ENCODE measurements at places on chromosomes 1 and 21. TPM values are rescaled to one million over a fixed set of nuclear protein-coding genes. Genes with fewer than 3 reads are reported as not detected.

- DNase-seq: no peak
These were observed 275.2 kb downstream of the VAV3 start for GRCh38 chr1:107689733-107690132.

DNA sequence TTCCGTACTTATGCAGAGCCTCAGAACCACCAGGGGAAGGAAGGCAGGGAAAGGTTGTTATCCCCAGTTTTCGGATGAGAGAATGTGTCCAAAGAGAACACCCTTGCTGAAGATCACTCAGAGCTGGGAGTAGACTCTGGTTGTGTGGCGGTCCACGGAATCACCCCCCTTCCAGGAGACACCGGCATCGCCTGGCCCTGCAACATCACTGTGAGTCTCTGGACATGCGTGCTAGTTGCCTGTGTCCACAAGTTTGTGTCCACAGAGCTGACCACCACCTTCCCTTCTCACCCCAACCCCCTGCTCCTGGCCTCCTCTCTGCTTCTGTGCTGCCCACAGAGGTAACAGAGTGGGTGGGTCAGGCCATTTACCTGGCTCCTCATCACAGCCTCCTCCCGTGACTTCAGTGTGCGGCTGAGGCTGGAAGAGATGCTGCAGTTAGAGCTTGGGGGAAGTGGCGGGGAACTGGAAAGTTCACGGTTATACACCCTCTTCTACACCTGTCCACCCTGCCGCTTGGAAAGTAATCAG lies 7.3 kb downstream of the MYBPH start:
- no peak for DNase-seq

DNA sequence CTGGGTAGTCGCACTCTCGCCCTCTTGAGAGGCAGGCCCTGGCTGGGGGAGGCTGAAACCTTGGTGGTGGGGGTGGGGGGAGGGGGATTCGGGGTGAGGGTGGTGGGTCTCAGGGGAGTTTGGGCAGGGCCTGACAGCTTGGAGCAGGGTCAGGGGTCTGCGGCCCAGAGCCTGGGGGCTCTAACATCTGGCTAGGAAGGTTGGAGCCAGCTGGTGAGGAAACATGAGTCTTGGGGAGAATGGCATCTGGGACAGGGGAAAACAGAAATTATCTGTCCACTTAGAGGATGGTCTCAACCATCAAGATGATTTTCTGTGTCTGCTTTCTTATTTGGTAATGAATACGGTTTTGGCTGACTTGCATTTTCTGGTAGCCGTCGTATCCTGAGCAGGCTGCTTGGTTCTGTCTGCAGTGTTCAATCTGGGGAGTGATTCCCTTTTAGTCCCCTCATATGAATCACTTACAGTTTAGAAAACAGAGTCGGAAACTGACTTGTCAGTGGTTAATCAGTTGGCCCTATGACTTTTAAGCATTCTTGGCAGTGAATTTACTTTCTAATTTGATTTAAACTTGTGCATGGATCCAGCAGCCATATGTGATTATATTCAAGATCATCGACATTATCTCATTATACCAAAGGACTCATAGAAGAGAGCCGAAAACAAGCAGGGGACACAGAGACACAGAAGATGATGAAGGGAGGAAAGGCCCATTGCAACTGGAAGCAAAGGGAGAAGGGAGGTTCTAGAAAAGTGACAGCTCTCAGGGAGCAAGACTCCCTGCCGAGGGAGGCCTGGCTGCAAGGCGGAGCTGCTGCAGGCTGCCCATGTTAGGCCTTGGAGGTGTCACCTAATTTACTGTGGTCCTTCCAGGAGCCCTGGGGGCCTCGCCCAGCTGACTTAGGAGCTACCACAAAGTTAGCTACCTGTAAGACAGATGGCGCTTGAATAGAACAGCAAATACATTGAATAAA lies 237.6 kb downstream of the SDCCAG8 start:
- no peak for DNase-seq

DNA sequence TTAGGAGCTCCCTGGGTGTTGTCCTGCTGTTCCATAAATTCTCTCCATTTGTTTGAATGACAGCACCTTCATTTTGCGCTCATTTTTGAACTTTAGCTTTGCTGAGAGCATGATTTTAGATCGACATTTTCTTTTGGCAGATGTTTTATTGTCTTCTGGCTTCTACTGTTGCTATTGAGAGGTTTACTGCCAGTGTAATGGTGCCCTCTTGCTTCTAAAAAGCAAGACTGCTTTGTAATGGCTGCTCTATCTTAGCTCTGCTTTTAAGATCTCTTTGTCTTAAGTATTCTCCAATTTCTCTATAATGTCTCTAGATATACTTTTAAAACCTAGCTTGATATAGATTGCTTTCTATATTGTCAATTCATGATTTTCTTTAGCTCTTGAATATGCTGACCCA lies 27.8 kb downstream of the THEM4 start:
- no peak for DNase-seq

DNA sequence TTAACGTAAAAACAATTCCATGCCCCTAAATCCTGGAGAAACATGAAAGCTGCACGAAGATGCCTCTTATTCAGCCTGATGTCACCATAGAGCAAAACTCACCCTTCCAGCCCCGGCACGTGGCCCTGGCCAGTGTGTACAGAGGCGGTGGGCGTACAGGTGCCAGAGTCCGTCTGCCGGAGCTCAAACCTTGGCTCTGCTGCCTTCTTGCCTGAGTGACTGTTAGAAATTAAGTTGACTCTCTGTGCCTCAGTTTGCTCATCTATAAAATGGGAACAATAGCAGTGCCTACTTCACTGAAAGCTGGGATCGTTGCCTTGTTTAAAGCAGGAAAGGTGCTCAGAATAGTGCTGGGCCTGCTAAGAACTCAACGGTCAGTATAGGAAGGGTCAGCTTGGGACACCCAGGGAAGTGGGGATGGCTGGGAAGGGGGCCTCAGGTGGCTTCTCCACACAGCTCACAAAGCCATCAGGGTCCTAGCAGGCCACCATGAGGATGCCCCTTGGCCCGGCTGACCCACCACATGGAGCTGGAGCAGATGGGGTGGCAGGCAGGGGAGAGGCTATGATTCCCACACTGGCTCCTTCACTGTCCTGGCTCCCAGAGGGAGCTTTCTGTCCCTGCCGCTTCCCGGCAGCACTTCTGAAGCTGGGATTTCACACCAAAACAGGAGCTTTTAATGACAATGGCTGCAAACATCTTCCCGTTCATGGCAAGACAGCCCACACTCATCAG lies 237.2 kb downstream of the NPHP4 start:
- DNase-seq: no peak

DNA sequence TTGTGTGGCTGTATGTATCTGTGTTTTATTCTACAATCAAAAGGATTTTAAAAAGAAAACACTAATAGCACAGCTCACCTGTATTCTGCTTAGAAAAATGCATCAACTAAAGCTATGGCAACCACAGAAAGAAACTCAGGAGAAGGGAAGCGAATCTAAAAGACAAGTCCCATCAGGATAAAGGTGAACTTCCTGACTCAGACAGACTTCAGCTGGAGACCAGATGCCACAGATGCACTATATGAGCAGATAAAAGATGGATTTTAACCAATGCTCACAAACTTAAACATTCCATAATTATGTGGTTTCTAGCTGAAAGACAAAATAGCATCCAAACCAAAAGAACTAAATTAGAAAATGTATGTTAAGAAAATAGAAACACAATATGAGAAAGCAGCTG lies 231.0 kb downstream of the RERE start:
- no peak for DNase-seq

- DNase-seq: peak; percentile 43
These were observed at the start of gene KCNA2 for GRCh38 chr1:110605901-110606656. Gene KCNA2, minus strand, starts transcription at chr1:110606358. Its CDS starts 1,576 bp downstream, at chr1:110604782.

Gene RGS7
- not detected for total RNA-seq

All from left cardiac atrium (tissue), 4 donors.